Cortex of kidney (tissue), 1 donor: ENCODE measurements at places on chromosomes 5 and 9.

DNA sequence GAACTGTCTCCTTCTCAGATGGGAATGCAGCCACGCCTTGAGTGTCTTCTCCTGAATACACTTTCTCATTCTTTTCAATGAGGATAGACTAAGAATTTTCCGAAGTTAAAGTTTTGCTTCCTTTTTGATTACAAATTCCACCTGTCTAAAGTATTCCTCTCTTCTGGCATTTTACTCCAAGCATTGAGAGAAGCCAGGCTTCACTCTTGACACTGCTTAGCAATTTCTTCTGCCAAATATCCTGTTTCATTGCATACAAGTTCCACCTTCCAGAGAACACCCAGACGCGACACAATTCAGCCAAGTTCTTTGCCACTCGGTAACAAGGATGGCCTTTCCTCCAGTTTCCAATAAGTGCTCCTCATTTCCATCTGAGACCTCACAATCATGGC lies 35.6 kb upstream of the COL5A1 start:
- DNase-seq = no peak

- no peak for DNase-seq
Observed at GRCh38 chr5:168691891-168692290, 112.7 kb upstream of the PANK3 start.

DNA sequence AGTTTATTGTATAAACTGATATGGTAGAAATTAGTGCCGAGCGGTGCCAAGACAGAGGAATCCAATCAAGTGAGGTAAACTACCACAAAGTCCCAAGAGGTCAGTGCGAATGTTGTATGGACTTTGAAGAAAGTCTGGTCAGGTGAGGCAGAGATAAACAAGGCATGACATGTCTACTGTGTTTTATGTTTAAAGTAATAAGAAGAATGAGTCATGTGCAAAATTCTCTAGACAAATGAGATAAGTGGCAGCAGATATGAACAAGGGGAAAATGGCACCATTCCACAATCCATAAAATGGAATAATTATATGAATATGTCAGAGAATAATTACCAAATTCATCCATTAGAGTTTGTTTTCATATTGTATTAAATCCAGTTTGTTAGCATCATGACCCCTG lies 364.1 kb upstream of the CCNH start:
- DNase-seq = no peak

GRCh38 chr9:132451276-132451675 lies 41.3 kb downstream of the CFAP77 start:
- no peak for DNase-seq

DNA sequence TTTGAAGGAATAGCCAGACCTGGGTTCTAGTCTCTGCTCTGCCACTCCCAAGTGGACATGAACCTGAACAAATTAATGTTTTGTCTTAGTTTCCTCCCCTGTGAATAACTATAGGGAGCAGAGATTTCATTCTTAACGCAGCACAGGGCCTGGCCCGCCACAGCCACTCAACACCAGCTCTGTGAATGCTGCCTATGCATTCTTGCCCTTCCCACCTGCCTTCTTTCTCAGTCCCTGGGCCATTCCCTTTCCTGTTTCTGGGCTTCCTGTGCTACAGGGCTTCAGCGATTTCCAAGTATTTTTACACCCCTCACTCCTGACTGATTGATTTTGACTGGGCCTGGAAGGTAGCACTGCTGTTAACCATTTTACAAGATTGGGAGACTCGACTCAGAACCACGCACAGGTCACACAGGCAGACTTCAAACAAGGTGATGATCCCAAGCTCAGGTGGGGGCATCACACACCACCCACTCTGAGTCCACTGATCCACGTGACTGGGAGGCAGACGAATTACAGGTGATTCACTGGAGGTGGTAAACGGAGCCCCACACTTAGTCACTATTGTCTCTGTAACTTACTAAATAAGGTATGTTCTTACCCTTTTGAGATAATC lies 21.4 kb downstream of the PTPN3 start:
- DNase-seq = no peak

DNA sequence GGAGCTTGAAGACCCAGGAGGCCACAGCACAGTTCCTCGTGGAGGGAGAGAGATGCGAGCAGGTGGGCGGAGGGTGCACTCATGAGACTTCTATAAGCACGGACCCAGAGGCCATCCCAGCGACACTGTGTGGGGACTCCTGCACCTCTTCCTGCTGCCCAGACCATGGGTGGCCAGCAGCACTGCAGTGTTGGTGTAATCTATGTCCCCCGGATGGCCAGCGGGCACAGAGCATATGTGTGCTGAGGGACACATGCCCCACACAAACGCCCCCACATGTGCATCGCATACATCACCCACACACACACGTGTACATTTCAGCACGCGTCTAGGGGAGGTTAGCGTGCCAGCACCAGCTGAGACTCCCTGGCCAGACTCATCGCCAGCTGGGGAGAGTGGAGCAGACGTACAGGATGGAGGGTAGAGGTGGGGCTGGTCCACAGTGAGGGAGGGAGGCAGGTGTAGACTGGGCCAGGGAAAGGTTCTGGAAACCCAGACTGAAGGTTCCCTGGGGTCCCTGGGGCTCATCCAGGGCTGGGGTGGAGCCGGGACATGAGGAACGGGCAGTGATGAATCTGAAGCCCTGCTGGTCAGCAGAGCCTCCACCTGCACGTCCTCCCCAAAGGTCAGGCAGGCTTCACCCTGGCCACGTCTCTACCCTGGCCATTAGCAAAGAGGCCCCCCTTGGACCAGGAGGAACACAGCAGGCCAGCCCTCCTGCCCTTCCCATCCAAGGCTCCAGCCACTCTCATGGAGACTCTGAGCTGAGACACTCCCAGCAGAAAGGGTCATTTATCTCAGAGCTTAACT lies 27.6 kb downstream of the ADAMTS2 start:
- DNase-seq = no peak

- no peak for DNase-seq
Observed at GRCh38 chr9:2271426-2271825, 256.3 kb downstream of the SMARCA2 start.

GRCh38 chr5:179435181-179435580 lies 89.9 kb upstream of the ADAMTS2 start:
- DNase-seq = no peak

- no peak for DNase-seq
Observed at GRCh38 chr5:66585291-66585690, 10.9 kb upstream of the MAST4 start.

GRCh38 chr5:73338256-73339050 lies 110.1 kb downstream of the FOXD1 start:
- no peak for DNase-seq

- no peak for DNase-seq
Observed at GRCh38 chr5:170597109-170597751, 93.4 kb downstream of the KCNIP1 start.

DNA sequence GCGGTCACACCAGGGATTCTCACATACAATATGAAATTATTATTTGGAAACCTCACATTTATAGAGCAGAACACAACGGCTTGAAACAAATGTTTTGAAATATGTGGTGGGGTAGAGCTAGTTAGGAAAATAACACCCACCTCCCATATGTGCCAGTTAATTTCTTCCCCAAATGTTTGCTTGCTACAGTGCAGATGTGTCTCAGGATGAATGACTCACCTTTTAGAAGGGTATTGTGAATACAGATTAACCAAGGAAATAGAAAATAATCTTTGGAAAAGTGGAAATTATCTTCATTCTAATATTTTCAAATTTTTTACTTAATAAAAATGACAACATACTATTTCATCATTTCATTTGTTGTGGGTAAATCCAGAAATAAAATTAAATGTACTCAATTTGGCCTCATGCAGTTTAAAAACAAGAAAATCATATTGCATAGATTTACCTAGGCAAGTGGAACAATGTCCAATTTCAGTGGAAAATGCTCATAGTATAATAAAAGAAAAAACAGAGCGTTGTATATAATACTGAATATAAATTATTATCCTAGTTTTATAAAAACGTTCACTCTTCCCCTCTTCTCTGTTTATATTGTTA lies 39.3 kb upstream of the RICTOR start:
- DNase-seq = no peak

GRCh38 chr5:176651472-176651980 lies 4.2 kb downstream of the TSPAN17 start:
- DNase-seq = no peak

DNA sequence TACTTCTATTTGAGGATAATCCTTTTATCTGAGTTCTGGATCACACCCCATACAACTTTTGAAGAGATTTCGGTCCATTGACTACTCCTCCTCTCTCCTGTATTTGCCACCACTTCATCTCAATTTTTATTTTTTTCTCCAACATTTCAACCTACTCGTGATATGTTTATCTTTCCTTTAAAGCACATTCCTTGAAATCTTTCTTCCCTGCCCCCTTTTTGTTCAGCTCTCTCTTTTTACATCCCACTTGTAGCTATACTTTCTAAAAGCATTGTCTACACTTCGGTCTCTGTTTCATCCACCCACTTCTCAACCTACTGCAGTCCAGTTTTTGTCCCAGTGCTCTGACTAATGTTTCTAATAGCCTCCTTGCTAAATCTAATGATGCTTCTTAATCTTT lies 299.4 kb downstream of the PSAT1 start:
- no peak for DNase-seq

DNA sequence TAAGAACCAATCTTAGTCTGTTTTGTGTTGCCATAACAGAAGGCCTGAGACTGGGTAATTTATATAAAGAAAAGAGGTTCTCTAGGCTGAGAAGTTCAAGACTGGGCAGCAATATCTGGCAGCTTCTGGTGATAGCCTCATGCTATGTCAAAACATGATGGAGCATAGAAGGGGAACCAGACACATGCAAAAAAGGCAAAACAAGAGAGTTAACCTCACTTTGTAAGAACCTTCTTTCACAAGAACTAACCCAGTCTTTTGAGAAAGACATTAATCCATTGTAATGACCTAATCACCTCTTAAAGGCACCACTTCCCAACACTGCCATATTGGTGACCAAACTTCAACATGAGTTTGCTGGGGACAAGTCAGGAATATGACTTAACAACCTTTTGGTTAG lies 37.3 kb downstream of the FSD1L start:
- DNase-seq = no peak

DNA sequence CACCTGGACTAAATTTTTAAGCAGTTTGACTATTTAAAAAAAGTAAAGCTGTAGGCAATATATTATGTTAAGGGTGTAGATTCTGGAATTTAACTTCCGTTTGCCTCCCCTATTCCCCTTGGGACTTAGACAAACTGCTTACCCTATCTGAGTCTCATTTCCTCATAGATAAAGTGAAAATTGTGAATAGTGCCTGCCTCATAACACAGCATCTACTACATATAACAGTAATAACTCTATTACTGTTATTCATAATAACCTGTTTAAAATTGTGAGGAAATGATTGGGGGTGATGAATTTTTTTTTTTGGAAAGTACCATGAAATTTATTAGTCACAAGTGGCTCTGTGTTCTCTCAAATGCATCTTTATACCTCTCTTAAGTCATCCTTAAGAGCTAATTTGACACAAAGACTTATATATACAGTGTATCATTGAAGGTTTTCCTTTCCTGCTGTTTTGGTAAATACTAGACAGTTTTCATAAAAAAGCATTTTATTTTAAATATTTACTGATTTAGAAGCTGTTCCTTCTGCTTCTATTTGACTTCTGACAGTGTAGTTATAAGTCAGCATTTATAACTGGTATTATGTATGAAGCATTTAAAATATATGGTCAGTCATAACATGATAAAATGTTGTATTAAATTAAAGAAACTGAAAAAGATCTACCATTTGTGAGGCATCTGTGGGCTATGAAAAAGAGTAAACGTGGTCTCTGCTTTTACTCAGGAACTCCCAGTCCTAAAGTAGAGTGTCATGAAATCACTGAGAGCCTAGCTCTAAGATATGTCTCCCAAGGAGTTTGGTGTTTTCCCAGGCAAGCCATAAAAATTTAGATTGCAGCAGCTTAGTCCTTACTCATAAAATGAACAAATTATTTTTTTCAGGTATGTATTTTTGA lies 46.4 kb downstream of the MCCC2 start:
- no peak for DNase-seq

- no peak for DNase-seq
Observed at GRCh38 chr5:174531782-174532191, 192.6 kb upstream of the MSX2 start.

- DNase-seq = no peak
Observed at GRCh38 chr5:141889282-141889871, 11.2 kb upstream of the PCDH1 start.

DNA sequence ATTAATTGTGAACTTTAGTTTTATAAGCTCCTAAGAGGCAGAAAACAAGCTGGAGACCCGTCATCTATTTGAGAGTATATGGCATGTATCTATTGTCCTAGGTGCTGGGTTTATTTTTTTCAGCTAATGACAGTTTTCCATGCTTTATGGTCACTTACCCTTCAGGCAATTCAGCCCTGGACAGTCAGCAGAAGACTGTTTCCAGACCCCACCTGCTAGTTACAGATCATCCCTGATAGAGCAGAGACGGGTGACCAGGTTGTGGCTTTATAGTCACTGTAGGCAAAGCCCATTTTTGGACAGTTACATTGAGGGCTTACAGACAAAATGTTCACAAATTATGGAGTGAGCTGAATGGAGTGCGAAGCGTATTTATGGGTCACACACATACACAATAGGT lies 1227.5 kb downstream of the FOXD4L5 start:
- no peak for DNase-seq

- no peak for DNase-seq
Observed at GRCh38 chr5:176621661-176622079, 8.7 kb downstream of the SNCB start.

- no peak for DNase-seq
Observed at GRCh38 chr9:119836036-119836435, 466.8 kb upstream of the BRINP1 start.
